ENCODE measurements at places on chromosomes 4 and X.

GRCh38 chrX:14361435-14361834 is 167.9 kb upstream of the GLRA2 start:
- DNase-seq = no peak

DNA sequence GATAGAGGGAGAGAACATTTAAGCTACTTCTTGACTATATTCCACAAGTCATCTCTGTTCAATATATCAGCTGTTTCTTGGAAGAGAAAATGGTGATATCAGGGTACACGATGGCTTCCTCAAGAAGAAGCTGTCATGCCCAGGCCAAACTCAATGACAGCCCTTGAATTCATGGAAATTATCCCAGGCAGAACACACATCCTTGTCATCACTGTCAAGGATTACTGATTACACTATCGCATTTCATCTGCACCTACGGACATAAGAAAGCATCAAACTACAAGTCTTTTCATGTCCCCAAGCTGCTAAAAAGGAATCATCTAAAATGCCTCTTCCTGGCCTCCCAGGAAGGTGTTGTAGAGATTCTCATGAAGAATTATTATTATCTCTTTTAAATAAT is 165.2 kb upstream of the SLC7A11 start:
- no peak for DNase-seq

GRCh38 chrX:11965436-11965835 is 172.8 kb upstream of the FRMPD4 start:
- no peak for DNase-seq

GRCh38 chrX:57380026-57380796 is 93.7 kb downstream of the FAAH2 start:
- DNase-seq = no peak

DNA sequence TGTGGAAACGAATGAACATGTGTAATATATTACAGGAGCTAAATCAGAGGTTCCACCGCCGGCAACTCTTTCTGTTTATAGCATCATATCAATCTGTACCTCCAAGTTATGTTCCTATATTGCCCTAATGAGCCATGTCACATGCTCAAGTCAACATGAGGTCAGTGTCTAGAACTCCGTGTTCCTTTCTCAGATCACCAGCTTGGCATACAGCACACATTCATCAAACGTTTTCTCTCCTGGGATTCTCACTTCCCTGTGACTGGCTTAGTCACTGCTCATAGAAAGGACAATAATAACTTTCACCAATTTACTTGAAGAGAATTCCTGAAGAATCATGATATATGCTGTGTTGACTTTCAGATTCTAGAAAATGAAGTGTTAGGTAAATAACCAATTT is 532.0 kb upstream of the SPANXN1 start:
- no peak for DNase-seq

DNA sequence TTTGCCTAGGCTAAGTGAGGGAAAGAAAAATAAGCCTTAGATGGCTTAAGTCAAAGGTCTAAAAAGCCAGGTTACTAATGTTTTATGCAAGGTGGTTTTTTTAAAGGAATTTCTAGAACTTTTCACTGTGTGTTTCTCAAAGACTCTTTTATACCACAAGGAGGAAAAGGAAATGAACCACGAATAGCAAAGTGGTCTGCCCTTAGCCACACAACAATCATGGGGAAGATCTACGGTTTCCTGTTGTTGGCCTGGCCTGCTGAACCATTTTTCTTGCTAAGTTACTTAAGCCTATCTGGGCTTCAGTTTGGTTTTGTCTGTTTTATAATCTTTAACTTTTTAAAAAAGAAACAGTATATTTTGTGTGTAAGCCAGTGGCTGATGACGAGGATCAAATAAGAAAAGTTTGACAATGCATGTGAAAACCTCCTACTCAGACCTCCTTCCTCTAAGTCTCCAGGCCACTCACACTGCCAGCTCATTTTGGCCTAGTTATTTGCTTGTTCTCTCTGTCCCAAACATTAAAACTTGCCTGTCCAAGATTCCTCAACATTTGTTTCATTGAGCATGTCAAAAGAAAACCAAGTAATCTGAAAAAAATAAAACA is 56.7 kb upstream of the COL25A1 start:
- DNase-seq = no peak

- DNase-seq = no peak
These were observed 38.7 kb upstream of the DCLK2 start for GRCh38 chr4:150039274-150040127.

DNA sequence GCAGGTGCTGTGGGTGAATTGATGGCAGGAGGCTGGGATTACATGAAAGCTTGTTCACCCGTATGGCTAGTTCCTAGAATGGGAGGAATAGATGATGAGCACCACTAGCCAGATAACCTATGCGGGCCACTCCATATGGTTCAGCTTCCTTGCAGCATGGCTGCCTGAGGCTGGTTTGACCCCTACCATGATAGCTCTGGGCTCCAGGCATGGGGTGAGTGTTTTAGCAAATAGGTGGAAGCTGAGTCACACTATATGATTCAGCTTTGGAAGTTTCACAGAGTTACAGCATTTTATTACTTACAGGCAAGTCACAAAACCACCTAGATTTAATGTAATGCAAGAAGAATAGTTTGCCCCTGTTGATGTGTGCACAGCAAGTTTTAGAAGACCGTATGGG is 603.2 kb downstream of the STIM2 start:
- peak; percentile 60 for DNase-seq

DNA sequence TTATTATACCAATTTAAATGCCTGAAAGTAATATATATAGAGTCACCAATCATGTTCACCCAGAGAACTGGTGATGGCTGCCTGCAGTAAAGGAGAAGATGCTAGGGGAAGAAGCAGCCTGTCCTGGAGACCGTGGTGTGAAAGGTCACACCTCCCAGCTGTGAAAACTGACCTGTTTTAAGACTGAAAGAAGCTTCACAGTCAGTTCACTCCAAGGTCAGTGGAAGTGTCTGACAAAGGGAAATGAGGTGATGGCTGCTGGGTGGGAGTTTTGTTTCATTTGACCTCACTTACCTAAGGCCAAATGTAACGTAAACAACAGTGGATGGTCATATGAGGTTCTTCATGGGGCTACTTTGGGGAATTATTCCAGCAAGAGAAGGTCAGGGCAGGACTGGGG is 352.1 kb upstream of the GATB start:
- DNase-seq = no peak

- no peak for DNase-seq
These were observed 29.8 kb downstream of the FAM149A start for GRCh38 chr4:186134257-186134656.

- no peak for DNase-seq
These were observed 133.8 kb downstream of the ZC4H2 start for GRCh38 chrX:64842492-64842891.

DNA sequence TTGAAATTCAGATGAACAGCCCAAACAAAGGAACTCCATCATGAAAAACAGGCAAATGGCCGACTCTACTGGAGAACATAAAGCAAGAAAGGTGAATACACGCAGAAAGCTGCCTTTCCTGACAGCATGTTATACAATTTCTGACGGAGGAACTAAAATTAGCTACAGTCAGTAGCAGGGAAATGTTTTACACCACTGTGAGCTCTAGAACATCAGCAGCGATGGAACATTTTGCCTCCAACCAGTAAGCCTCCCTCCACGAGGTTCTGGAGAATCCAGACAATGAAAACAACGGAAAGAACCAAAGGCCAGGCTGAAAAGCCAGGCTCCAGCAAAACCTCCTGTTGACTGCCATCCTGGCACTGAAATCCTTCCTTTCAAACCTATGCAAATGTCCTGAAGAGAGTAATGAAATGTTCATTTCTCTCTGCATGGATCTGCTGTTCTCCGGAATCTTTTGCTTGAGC is 78.9 kb downstream of the IRF2 start:
- DNase-seq = no peak

DNA sequence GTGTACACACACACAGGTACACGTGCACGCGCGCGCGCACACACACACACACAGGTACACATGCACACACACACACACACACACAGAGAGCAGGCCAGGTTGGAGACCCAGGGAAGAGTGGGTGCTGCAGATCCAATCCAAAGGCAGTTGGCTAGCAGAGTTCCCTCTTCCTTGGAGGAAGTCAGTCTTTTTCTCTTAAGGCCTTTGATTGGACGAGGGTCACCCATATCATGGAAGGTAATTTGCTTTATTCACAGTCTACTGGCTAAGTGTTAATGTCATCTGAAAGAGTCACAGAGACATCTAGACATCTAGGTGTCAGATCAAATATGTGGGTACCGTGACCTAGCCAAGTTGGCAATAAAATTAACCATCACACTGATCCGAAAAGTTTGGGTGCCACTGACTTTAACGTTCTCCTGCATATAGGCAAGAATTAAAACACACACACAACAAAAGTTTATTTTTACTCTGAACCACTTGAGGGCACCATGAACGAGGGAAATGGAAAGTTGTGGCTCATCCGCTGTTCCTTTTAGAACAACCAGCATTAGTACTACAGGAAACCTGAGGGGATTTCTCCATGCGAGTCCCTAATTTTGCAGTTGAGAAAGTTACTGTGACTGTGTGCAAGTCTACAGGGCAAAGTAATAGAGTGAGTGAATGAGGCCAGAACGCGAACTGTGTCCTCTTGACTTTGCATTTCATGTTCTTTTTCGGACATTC is 66.0 kb upstream of the STOX2 start:
- no peak for DNase-seq

DNA sequence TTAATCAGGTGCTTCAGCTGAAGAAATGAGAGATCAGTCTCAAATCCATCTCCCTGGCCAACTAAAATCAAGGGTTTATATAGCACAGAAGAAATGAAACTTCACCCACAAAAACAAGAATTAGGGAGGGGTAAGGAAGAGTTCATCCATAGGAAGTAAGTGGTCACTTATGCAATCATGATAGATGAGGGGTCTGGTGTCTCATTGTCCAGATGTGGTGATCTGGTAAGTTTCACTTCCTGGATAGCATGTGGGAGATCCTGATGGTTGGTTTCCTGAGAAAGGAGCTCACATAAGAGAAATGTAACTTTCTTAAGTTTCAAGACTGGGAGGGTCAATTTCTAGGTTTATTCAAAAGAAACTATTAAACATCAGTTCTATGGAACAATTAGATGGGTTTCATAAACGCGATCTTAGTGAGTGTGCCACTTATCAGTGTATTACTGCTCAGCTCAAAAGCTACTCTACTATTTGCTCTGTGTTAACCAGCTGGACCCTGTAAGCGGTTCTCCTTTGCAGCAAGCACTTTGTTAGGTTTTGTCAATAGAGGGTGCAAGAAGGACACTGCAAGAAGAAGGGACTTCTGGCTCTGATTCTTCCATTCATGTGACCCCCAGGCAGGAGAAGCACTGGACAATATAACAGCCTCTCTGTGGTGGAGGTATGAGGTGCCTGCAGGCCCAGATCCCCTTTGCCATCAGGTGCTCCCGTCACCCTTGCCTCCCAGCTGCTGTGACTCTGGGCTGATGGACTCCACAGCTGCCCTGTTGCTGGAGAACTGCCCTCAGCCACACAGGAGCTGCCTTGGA is 35.4 kb upstream of the HPSE start:
- DNase-seq = no peak

- no peak for DNase-seq
These were observed 108.8 kb upstream of the RPL34 start for GRCh38 chr4:108511618-108512017.

- DNase-seq = peak; percentile 41
These were observed 281.3 kb upstream of the FTHL17 start for GRCh38 chrX:31353095-31353494.

- DNase-seq = no peak
These were observed 484 bp downstream of the CXCL2 start for GRCh38 chr4:74098427-74098994.

DNA sequence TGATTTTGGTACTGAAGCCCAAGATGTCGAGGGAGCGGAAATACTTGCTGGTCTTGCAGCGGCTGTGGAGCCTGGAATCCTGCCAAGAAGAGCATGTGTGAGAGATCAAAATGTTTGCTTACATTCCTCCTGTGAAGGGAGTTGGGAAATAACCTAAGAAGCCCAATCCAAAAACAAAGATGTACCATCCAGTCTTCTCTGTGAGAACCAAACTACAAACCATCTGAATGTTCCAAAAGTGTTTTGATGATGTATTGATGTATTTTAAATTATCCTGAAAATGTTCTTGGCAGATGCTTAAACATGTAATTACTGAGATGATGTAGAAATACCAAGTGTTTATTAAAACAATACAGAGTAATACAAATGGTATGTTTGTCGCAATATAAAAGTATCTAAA is 10.1 kb upstream of the ADH1A start:
- DNase-seq = peak; percentile 85

- no peak for DNase-seq
These were observed 67.2 kb downstream of the TBC1D9 start for GRCh38 chr4:140688711-140689598.

DNA sequence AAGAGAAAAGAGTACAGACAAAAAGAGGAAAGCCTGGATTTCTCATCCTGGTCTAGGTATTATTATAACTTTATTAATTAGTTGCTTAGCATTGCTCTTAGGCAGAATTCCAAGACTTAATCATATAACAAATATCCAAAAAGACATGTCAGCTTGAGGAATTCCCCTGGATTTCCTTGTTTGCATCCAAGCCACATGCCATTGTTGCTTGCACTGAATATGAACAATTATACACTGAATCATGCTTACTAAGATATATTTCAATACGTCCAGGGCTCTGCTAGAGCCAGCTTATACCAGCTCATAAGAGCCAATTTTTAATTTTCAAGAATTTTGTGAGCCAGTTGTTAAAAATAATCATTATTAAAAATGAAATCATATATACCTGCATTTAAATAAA is 5.5 kb upstream of the TLR10 start:
- DNase-seq = no peak

- DNase-seq = no peak
These were observed 508.5 kb upstream of the SLIT2 start for GRCh38 chr4:19743115-19743638.

- no peak for DNase-seq
These were observed 6.0 kb downstream of the GRIA3 start for GRCh38 chrX:123190096-123190495.

All from non-pigmented ciliary epithelial cell (primary cell).